Cortex of kidney (tissue), 1 donor: ENCODE measurements at places on chromosomes 13 and 19.

DNA sequence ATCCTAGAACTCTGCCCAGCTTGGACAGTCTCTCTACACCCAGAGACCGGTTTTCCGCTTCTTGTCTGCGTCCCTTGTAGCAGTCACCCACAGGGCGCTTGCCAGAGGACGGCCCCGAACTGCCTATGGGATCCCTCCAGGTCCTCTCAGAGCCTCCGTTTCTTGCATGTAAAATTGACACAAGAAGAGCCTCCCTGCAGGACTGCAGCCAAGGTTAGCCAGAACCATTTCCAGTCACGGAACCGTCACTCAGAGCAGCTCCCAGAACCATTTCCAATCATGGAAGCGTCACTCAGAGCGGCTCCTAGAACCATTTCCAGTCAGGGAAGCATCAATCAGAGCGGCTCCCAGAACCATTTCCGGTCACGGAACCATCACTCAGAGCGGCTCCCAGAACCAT lies 65.5 kb downstream of the ATP11A start:
- no peak for DNase-seq

DNA sequence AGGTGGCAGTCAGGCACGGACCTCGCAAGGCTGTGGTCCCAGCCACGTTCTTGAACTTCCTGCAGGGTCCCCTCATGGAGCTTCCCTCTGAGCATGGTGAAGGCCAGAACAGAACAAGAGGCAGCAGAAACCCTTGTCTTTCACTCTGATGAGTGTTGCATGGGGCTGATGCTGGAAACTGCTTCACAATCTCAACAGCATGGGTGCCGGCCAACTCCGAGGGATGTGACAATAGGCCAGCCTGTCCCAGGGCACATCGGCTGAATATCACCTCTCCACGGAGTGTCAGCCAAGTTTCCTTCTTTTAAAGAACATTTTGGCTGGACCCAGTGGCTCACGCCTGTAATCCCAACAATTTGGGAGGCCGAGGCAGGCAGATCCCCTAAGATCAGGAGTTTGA lies 173.9 kb downstream of the FOXO1 start:
- DNase-seq, result no peak

DNA sequence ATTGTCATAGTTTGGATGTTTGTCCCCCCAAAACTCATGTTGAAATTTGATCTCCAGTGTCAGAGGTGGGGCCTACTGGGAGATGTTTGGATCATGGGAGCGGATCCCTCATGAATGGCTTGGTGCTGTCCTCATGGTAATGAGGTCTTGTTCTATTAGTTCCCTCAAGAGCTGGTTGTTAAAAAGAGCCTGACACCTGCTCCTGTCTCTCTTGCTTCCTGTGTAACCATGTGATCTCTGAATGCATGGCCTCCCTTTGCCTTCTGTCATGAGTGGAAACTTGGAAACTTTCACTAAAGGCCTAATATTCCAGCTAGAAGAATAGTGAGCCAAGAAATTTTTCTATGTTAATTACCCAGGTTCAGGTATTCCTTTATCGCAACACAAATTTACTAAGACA lies 311.4 kb upstream of the ATXN8OS start:
- no peak for DNase-seq

DNA sequence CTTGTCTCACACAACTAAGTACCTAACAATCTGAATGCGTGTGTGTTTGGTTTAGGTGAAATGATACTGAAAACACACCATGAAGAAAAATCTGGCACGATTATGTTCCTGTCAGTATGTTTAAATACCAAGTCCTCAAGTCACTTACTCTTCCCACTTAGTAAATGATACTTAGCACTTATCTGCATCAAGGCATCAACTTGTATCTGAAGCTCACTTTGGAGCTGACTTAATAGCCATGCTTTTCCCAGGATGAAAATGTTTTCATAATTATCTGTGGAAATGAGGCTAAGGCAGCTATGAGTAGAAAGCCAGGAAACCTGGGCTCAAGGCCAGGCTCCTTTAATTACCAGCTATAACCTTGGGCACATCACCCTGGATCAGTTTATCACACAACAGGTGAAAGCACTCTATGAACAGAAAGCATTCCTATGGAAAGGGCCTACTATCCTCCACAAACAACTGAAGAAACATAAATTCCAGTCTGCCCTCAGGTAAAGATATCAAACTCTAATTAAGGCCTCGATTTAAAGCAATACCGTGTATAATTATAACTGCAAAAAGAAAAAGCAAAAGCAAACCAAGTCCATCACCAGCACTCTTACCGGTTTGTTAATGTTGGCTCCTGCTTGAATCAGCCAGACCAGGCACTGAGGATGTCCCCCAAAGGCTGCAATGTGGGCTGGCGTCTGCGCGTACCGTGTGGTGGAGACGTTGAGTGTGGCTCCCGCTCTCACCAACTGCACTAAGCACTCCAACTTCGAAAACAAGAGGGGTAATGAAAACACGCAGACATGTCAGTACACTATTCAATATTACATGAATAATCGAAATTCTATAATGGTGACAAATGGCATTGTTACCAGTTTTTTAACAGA lies 4.6 kb downstream of the ANKRD10 start:
- DNase-seq, result no peak

- DNase-seq, result no peak
Observed at GRCh38 chr13:45180713-45181601, 19.9 kb downstream of the KCTD4 start.

- DNase-seq, result no peak
Observed at GRCh38 chr13:73702419-73703071, 431.7 kb downstream of the KLF12 start.
